ENCODE measurements at places on chromosomes 6 and 20. TPM values are rescaled to one million over a fixed set of nuclear protein-coding genes. Genes with fewer than 3 reads are reported as not detected.

The GPR6 gene
- not detected for total RNA-seq

The FAM83B gene
- 0.07 TPM for total RNA-seq

The LAMA5 gene
- 357 TPM for total RNA-seq

The TFAP2D gene
- total RNA-seq, result not detected

The COL21A1 gene
- 0.81 TPM for total RNA-seq

The ZSWIM1 gene
- 7.1 TPM for total RNA-seq

Measured in A549 treated with CpdA at 1 μM for 4 hours (cell line).